ENCODE measurements at places on chromosomes 6 and 20. TPM values are rescaled to one million over a fixed set of nuclear protein-coding genes. Genes with fewer than 3 reads are reported as not detected.

OR10C1 gene
- total RNA-seq = not detected

FAM209A gene
- 0.69 TPM for total RNA-seq

TP53TG5 gene
- not detected for total RNA-seq

SLCO4A1 gene
- total RNA-seq = 3.6 TPM

ENPP1 gene
- total RNA-seq = 2.7 TPM

TBC1D32 gene
- 15.4 TPM for total RNA-seq

TRIM31 gene
- not detected for total RNA-seq

SLC12A5 gene
- total RNA-seq = 8.8 TPM

TTBK1 gene
- 1.7 TPM for total RNA-seq

TNFRSF6B gene
- not detected for total RNA-seq

SPEF1 gene
- total RNA-seq = 1.7 TPM

MICA gene
- total RNA-seq = 10.1 TPM

MAS1 gene
- total RNA-seq = not detected

GMPR gene
- total RNA-seq = 1.3 TPM

VSTM2L gene
- 5.0 TPM for total RNA-seq

C4A gene
- 13.1 TPM for total RNA-seq

SOX12 gene
- 54.8 TPM for total RNA-seq

TMEM244 gene
- total RNA-seq = not detected

SENP6 gene
- 140 TPM for total RNA-seq

ADTRP gene
- total RNA-seq = not detected

PRDM13 gene
- total RNA-seq = not detected

ANKRD66 gene
- total RNA-seq = not detected

ZNF165 gene
- 9.7 TPM for total RNA-seq

CALHM5 gene
- total RNA-seq = 0.09 TPM

EPB41L2 gene
- total RNA-seq = 62.7 TPM

MYB gene
- total RNA-seq = 5.6 TPM

PFDN4 gene
- total RNA-seq = 29.6 TPM

SEMG1 gene
- total RNA-seq = not detected

SLC25A27 gene
- 31.9 TPM for total RNA-seq

PLA2G7 gene
- 0.93 TPM for total RNA-seq
